ENCODE measurements at places on chromosomes 4 and X. TPM values are rescaled to one million over a fixed set of nuclear protein-coding genes. Genes with fewer than 3 reads are reported as not detected.

- DNase-seq = no peak
Observed at GRCh38 chr4:140906993-140907962, 151.1 kb upstream of the TBC1D9 start.

- no peak for DNase-seq
Observed at GRCh38 chr4:182222766-182223165, 20.4 kb upstream of the TENM3 start.

GRCh38 chrX:130025256-130025655, 42.8 kb downstream of the BCORL1 start:
- no peak for DNase-seq

DNA sequence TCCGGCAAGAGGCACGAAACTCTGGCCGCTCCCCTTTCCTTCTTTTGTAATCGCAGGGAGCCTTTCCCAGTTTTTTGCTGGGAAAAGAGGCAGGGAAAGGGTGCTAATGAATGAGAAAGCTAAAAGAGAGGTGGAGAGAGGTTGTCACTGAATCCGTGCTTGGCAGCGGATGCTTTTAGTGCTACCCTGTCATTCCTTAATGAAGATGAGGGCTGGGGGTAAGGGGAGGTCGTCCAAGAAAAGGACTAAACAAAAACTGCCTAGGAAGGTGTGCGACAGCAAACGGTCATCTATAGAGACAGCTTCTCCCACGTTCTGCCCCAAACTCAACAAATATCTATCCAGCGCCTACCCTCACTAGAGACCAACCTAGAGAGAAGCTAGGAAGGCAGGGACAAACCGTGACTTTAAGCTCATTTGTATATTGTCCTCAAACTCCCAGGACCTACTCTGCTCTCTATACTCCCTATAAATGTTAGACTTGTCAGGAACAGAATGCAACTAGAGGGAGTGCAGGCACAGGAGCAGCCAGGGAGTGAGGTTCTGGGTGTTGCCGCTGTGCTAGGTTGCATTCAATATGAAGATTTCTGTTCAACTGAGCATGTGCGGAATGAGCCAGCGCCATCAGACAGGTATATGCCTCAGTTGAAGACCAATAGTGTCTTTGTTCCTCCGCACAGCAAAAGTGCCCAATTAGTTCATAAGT, 777 bp upstream of the CASK start:
- no peak for DNase-seq

GRCh38 chrX:38061335-38061734, 55.0 kb downstream of the SYTL5 start:
- no peak for DNase-seq

GRCh38 chrX:68929332-68930150, 100.7 kb downstream of the EFNB1 start:
- DNase-seq = no peak

GRCh38 chr4:55018521-55018920, 106.9 kb downstream of the KDR start:
- DNase-seq = no peak

DNA sequence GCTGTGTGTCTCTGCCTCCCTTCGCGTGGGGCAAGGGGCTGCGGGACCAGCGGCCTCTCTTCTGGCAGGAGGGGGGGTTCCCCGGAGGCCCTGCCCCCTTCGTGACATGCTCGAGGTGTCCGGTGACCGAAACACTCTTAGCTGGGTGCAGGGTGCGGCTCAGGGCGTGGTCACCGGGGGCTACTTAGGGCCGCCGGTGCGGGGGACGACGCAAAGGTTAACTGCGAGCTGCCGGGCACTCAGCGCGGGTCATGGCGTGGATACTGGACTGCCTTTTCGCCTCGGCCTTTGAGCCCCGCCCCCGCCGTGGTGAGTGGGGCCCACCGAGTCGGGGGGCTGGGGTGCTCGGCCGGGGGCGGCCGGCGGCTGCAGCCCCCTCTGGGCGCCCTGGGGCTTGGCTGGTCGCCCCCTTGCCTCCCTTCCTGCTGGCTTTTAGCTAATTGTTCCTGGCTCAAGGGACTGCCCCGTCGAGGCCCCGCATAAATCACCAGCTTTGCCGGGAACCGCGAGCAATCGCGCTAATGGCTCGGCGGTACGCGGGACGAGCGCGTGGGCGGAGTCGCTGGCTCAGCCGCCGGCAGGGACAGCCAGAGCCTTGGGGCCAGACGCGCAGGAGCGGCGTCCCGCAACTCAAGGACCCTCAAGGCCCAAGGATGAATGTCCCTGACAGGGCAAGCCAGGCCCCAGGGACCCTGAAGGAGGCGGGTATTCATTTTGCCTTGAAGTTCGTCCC, at the start of gene ARHGAP36:
TSS of gene ARHGAP36 (plus strand) at position 211 of the 733 bp plus-strand sequence. CDS start 23,320 bp downstream, outside the sequence.
- no peak for DNase-seq

DNA sequence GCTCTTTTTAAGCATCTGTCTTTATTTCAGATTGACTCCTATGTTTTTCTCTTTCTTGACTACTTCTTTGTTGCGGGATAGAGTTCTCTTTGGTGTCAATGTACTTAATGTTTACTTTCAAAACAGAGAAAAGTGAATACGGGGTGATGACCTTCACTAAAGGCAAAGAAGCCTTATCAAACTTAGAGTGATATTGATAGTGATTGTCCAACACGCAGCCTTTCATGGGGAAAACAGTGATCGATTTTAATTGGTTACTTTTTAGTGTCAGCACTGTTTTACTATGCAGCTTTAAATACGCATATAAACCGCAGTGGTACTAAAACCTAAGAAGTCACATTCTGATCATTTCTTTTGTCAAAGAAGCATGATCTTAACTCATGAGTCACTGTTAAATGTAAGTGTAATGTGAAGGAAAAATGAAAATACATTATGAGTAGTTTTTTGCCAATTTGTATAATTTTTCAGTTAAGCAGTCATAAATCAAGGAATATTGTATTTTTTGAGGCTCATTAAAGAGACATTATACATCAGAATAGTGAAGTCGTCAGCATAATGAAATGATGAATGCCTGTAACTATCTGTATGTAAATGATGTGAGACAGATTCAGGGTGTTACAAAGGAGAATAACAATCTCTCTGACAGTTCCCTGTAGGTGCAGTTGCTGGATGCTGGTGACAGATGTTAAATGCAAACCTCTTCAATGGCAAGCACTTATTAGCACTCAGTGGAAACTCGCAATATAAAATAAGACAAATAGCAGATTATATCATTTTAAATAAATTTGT, 2082.8 kb upstream of the TENM3 start:
- DNase-seq = no peak

DNA sequence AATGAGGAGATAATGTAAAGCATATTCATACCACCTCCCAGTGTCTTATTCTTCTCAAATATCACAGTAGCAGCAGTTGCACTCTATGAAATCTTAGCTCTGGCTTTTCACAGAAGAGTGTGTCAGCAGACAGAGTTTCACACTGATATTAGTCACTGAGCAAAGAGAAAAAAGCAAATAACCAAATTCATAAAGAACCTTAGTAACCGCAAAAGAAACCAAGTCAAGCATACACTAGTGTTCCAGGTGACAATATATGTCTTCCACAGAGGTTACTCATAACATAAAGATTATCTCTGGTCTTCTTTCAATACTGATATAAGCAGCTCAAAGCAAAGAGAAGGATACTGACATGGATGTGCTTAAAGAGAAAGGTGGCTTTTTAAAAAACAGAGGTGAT, 181.7 kb upstream of the EDNRA start:
- DNase-seq = no peak

- no peak for DNase-seq
Observed at GRCh38 chr4:2860391-2861348, 17.0 kb downstream of the ADD1 start.

DNA sequence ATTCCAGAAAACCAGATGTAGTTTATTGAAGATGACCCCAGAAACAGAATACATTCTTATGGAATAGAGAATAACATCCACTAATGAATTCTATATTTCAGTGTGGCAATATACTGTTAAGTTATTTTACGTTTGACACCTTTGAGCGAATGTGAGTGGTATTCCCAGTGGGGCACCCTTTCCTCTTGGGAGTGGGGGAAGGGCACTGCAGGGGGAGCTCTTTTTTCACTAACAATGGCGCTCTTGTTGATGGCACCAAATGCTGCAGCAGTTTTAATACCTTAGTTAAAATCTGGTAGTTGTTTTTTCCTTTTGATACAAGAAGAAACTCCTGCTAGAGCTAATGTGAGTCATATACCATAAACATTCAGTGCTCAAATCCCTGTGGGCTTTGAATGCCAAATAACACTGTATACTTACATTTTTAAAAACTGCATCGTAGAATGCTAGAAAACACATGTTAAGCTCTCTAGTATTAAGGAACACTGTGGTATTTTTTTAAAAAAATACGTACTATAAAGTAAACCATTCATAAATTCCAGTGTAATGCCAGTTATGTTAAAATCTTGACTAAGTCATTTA, 178.5 kb downstream of the DCHS2 start:
- no peak for DNase-seq

- DNase-seq = no peak
Observed at GRCh38 chrX:643911-644303, 13.3 kb downstream of the SHOX start.

DNA sequence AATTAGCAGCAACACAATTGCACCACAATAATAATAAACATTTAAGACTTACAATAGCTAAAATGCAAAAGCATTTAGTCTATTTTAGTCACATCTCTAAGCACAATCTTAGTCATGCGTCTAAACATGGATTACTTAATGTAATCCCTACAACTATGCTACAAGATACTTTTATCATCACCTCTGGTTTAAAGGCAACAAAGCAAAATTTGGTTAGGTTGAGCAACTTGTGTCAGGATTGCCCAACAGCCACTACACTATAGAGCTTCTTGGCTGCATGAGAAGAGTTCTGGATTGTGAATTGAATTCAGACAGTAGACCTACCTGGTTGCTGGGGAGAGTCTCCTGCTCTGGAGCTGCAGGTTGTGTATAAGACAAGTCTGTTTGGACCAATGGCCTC, 146.5 kb upstream of the PUDP start:
- no peak for DNase-seq

- no peak for DNase-seq
Observed at GRCh38 chrX:47796433-47796906, 40.2 kb upstream of the ZNF81 start.

DNA sequence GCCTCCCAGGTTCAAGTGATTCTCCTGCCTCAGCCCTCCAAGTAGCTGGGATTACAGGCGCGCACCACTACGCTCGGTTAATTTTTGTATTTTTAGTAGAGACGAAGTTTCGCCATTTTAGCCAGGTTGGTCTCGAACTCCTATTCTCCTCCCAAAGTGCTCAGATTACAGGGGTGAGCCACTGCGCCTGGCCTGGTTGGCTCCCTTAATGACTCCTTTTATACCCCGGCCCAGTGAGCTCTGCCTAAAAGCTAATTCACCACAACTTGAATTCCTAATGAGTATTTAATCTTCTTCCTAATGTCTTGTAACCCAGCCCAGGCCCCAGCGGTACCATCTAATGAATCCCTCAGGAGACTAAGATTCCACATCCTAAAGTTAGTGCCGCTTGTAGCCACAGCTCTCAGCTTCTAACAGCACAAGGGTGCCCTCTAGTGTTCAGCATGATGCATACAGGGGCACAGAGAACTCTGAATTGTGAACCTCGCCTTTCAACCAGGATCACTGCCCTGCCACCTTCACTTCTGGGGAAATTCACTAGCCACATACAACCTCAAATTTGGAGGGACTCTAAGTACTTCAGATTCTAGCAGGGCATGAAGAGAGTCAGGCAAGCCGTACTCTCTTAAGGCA, 89.5 kb downstream of the OR13H1 start:
- peak; percentile 7 for DNase-seq

GRCh38 chrX:332916-333610, 14.5 kb upstream of the GTPBP6 start:
- DNase-seq = no peak

- peak; percentile 12 for DNase-seq
Observed at GRCh38 chr4:163107754-163108153, 58.9 kb downstream of the NAF1 start.

DNA sequence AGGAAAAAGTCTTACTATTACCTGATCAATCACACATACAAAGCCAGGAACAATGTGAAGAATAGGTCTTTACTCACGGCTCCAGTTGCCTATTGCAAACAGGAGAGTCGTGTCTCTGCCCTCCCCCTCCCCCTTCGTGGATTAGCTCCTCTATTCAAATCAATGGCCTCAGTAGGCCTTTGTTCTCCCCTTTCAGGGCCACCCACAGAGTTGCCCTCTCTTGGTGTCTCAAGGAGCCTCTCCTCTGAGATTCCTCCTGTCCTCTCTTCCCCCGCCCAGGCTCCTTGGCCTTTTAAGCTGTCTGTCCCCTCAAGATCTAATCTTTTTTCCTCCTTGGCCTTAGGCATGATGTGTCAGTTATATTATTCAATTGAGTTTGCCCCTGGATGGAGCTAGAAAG, 107.2 kb upstream of the NALF2 start:
- no peak for DNase-seq

GRCh38 chr4:54842656-54843055, 184.9 kb downstream of the KIT start:
- no peak for DNase-seq

DNA sequence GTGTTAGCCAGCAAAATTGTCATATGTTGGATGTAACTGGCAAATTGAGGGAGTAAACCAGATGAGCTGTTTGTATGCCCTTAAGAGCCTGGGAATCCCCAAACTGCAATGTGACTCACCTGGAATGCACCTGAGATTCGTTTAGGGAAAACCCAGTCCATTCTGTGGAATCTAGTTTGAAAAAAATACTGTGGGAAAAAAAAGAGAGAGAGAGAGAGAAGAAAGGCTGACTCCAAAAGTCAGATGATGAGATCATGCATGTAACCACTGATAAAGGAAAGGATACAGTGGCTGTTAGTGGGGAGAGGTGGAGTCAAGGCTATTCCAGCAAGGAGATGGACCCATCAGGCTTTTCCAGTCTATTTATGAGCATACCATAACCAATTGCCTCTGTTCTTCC, 48.5 kb downstream of the SLC9A7 start:
- no peak for DNase-seq

- DNase-seq = no peak
Observed at GRCh38 chr4:145154573-145154972, 25.8 kb downstream of the OTUD4 start.

GRCh38 chrX:71109051-71109450, 2.3 kb downstream of the IL2RG start:
- DNase-seq = no peak

DNA sequence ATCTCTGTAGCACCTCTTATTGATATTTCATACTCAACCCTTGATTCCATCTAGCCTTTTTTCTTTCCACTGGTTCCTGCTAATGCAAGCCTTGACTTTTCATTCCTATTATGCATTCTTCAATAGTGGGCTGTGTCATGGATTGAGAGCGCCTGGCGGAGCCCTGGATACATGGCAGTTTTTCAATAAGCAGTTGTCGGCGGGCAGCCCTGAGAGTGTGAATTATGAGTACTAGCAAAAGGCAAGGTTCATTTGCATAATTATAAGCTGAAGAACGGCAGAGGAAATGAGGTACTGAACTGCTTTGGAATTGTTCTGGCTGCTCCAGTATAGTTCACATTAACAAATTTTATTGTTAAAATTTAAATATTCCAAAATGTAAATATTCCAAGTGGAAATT, 339.7 kb upstream of the VCX start:
- DNase-seq = no peak

Gene NPY1R
- 0.58 TPM for total RNA-seq

Gene CISD2
- total RNA-seq = 12.8 TPM

Gene MGAT4D
- not detected for total RNA-seq

Gene ALPK1
- total RNA-seq = 9.9 TPM

Gene CHRDL1
- 4.0 TPM for total RNA-seq

Gene MAGEB17
- not detected for total RNA-seq

Gene ZCCHC18
- total RNA-seq = 1.1 TPM

Gene NAP1L2
- total RNA-seq = 0.41 TPM

Gene ERCC6L
- total RNA-seq = 1.2 TPM

Gene TLR10
- not detected for total RNA-seq

Gene NPFFR2
- 1.6 TPM for total RNA-seq

Gene TKTL2
- not detected for total RNA-seq
